ENCODE measurements at places on chromosomes 12 and 14.
A peak's percentile ranks its signal among the peaks of the same experiment; 100 is the strongest.

GRCh38 chr12:132622437-132623071 is 4.0 kb downstream of the P2RX2 start:
- peak; percentile 15 for DNase-seq

- DNase-seq, result no peak
Observed at GRCh38 chr14:101031721-101032120, 128.2 kb upstream of the RTL1 start.

DNA sequence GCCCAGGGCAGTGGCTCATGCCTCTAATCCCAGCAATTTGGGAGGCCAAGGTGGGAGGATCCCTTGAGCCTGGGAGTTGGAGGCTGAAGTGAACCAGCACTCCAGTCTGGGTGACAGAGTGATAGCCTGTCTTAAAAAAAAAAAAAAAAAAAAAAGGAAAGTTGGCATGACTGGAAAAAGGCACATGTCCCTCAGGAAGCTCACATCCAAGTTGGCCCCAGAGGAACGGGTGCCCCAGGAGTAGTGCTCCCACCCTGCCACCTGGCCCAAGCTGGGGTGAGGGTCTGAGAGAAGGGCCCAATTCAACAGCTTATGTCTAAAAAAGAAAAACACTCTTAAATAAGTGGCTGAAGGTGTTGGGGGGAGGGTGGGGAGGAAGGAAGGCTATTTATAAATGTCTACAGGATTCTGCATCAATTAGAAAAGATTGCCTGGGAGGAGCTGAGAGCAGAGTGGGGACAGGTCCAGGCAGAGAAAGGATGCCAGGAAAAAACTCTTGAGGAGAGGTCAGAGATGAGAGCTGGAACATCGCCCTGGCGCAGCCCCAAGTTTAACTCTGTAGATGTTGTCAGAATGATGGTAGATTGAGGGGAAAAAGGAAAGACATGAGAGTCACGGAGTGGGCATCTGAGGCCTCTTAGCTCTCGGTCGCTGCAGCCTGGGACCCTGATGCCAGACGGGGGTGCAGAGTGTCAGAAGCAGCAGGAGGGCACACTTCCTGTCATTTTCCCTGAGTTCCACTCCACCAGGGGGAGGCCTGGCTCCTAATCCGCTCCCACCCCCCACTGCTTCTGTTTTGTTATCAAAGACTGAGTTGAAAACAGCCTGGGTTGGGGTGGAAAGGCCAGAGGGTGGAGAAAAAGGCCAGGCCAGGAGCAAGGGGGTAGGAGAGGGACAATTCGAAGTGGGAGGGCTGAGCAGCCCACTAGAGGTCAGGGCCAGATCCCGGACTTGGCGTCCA is 7.3 kb downstream of the SPRYD3 start:
- no peak for DNase-seq

- peak; percentile 63 for DNase-seq
Observed at GRCh38 chr12:101935890-101936746, 58.7 kb downstream of the DRAM1 start.

DNA sequence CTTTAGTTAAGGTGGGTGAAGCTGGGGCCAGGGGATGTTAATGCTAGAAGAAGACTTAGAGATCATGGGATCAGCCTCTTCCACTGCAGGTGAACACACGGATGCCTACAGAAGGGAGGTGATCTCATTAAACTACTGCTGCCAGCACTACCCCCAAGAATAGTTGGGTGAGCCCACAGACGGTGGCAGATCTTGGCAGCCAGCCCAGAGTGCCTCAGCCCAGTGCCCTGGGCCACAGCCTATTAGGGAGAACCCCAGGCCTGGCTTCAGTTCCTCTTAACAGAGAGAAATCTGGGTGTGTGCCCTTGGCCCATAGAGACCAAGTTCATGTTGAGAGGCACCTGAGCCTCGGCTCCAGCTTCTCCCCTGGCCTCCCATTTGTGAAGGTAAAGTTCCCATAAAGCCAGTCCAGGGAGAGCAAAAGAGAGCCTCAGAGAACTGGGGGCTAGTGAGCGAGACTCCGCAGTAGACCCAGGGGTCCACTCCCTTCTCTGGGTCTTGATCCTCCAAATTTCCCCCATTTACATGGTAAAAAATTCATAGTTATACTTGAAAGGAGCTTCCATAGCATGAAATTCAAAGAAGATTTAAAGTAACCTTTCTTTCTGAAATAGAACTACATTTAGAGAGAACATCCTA is 125.0 kb upstream of the CCND2 start:
- DNase-seq, result no peak

DNA sequence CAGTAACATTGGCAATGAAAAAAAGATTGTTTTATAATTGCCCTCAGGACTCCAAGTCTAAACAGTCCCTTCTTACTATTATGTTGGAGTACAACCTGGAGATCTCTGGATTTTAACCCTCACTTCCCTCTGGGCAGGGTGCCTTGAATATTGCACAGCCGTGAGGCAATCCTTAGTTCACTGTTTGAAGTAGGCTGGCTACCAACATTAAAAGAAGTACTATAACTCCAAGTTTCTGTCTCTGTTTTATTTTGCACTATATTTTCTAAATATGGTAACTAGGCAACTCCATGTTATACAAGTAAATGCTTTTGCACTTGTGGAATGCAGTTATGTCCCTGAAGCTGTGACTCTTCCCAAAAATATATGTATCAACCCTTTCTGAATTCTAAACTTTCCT is 490.7 kb downstream of the EGLN3 start:
- no peak for DNase-seq

GRCh38 chr12:74408601-74409166 is 129.0 kb upstream of the ATXN7L3B start:
- DNase-seq, result no peak

- no peak for DNase-seq
Observed at GRCh38 chr14:48725051-48725734, 861.0 kb downstream of the RPS29 start.

- DNase-seq, result no peak
Observed at GRCh38 chr12:91935296-91935695, 210.3 kb downstream of the BTG1 start.

DNA sequence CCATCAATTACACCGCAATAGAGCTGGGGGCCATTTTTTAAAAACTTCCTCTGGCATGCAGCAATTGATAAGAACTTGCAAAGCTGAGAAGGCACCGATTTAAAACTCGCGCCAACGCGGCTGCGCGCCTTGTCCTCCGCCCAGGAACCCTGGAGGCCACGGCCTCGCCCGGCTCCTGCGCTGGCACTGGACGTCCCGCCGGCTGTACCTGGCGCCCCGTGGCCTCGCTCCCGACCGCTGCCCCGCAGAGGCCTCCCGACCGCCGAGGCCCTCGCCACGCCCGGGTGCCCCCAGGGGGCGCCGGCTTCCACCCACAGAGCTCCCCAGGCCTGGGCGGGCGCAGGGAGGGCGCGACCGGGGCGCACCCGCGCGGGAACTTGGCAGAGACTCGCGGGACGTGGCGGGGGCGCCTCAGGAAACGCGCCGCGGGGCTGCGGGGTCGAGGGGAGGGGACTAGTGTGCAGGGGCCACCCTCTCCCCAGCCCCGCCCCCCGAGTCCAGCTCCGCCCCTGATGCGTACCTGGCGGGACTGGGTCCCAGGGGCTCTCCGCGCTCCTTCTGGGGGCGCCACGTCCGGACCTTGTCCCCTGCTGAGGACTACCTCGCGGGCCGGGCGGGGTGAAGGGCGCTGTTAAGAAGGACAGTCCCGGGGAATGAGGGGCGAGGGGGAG is 65.7 kb downstream of the TNFAIP2 start:
- no peak for DNase-seq

- DNase-seq, result peak; percentile 1
Observed at GRCh38 chr14:66610154-66610563, 102.2 kb downstream of the GPHN start.
